ENCODE measurements at places on chromosomes 5 and 9.

DNA sequence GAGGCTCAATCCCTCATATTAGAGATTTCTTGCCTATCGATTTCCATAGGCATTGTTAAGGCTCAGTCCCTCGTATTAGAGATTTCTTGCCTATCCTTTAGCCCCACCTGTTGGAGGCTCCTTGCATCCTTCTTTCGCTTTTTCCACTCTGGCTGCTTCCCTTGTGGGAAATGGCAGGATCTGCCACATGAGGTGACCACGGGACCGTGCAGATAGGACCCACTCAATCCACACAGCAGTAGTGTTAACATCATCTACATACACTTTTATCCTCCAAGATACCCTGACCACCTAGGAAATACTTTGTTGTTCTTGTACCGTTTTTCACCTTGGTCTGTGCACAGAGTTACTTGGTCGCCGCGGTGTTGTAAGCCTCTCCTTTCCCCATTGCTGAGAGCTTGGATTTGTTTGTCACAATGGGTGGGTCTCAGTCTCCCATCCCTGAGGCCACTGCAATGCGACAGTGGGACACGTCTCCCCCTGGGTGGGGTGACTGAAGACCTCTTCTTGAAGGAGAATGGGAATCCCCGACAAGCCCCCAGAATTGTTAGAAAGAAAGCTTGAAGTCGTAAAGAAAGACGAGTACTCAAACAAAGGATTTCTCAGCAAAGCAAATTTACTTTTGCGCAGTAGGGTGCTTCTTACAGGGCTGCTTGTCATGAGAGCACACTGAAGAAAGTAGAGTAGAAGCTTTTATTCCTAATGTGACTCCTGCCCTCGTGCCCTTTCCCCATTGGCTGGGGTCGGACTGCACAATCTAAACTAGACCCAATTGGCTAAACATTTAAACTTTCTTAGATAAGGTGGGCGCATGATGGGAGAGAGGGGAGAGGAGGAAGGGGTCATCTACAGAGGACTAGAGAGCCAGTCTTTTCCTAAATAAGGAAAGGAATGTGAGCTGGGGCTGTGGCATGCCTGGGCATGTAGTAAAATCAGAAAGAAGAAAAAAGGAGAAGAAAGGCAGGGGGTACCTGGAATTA, 19.8 kb downstream of the IFT74 start:
- no peak for DNase-seq

GRCh38 chr9:128206484-128206883, 3.3 kb downstream of the DNM1 start:
- DNase-seq: no peak

- DNase-seq: no peak
These were observed 243.9 kb upstream of the ATP10B start for GRCh38 chr5:161095953-161096352.

DNA sequence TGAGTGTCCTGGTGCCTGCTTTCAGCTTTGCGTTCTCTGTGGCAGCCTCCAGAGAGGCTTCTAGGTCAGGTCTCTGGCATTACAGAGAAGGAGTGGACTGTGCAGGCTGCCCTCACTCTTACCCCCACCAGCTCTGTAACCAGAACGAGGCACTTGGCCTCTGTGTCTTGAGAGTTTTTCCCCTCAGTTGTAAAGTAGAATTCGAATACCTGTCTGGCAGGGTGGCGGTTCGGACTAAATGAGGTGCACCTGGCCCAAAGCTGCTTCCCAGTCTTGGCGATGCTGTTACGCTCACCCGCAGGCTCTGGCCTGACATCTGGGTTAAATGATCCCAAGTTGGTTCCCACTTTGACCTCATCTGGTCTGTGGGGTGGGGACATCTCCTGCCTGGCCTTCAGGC, 40.1 kb downstream of the FAM78A start:
- DNase-seq: no peak

GRCh38 chr5:103436112-103436511, 126.5 kb downstream of the NUDT12 start:
- no peak for DNase-seq

DNA sequence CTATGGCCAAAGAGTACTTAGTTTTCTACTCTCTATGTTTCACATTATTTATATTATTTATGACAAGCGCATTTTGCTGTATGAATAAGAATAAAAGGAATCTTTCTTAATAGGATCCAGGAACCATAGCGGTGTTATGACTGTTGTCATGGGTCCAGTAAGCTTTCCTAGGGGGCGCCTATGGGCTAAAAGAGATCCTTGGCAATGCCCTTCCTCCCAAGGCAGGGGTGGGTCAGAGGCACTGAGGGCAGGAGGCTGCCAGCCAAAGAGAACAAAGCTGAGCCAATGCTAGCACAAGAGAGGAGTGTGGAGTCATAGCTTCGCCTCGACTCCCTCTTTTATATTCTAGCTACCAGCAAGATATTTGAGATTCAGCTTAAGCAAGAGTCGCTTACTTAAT, 98.4 kb upstream of the GNAQ start:
- DNase-seq: no peak

GRCh38 chr9:15764131-15764530, 211.3 kb downstream of the CCDC171 start:
- DNase-seq: no peak

DNA sequence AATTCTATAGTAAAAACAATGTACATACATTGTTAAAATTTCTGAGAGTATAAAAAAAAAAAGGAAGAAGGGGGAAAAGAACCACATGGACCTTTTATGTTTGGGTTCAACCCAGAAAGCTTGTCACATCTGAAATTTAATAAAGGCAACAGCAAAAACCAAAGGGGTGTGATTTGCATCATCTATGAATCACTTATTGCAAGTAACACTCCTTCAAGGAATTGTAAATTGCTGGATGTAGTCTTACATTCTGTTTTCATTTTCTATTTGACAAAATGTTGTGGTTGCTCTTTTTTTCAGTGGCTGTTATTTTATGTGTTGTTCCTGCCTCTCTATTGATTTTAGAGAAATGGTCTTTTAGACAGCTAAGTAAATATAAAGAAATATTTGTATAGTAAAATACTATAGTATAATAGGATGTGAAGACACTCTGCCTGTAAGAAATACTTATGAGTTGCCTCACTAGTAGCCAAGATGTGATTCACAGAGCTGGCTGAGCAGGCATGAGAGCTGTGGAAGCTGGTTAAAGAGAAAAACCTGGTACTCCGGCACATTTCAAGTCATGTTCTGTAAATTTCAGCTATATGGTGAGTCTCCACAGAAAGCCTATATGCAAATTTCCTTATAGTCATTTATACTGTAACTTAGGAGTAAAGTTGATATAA, 131.1 kb upstream of the CNTLN start:
- no peak for DNase-seq

DNA sequence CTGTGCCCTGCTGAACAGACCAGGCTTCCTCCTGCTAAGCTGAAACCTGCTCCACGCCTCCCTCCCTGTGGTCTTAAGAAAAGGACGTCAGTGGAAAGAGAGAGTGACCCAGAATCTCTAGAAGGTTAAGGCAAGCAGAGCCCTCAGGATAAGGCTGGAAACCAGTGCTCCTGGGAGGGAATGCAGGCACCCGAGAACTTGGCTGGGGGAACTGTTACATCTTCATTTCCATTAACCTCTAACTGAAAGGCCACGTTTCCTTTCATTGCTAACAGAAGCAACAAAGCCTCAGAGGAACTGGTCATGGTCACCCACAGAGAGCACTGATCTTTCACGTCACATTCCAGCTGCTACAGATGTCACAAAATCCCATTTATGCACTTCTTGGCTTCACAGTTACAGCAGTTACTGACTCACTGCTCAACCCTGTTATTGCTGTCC, 26.1 kb upstream of the AKNA start:
- no peak for DNase-seq

GRCh38 chr9:36144309-36145232, 8.0 kb downstream of the GLIPR2 start:
- DNase-seq: no peak

GRCh38 chr9:91477106-91477505, 53.5 kb upstream of the NFIL3 start:
- no peak for DNase-seq

DNA sequence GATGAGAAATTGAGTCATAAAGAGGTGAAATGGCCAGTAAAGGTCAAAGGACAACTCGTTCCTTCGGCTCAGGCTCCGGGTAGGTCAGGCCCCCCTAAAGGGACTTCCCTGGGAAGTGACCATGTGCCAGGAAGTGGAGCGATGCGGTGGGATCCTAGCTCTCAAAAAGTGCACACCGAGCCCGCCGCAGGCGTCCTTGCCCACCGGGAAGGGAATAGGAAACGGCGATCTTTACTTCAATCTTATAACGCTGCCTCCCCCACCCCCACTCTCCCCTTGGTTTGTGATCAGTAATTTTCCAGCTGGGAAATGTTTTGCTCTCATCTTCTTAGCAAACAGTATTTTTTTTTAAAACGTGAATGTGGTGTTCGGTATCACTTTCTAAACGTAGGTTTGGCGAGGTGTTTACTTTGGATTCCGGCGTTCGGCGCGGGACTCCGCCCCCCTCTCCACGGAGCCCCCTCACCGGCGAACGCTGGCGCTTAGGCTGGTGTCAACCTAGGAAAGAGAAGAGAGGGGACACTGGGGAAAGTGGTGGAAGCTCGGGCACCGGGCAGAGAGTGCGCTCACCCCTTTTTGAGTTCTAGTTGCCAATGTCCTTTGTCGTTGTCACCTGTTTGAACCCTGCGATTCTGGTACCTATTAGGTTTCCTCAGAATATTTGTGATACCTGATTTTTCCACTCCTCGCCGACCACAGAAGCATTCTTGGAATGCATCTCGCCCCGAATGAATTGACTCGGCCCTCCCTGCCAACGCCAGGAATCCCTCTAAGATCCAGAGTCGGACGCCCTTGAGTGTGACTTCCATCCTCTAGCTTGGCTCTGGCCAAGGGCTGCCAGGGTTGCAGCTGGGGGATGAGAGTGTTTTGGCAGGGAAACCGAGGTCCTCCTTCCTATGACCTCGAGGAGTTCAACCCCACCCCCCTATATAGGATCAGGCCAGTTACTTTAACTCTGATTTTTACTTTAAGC, 1.8 kb upstream of the KLF4 start:
- no peak for DNase-seq

DNA sequence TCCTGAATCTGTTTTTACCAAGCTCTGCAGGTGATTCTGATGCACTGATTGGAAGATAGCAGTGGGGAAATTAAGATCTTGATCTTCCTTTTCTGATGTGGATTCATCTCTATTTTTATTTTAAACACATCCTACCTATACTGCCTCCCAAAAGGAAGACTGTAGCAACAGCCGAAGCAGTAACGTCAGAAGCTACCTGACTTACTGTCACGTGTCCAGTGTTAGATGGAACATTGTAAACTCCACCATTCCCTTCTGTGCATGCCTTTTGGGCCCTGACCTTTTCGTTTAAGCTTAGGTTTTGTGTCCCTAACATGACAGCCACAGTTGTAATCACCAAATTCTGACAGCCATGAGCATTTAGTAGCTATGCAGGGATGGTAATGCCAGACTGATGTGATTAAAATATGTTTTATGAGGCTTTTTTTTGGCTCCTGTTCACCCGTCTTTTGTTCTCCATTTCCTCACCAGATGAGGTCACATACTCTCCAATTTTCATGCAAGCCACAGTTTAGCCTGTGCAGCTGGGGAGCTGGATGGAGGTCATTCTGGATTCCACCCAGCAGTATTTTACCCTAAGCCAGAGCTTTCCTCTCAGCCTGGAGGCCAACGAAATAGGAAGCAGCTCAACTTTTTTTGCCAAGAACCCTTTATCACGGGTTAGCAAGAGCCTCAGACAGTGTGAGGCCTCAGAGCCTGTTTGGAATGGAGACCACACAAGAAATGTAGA, 15.6 kb upstream of the FOXD1 start:
- no peak for DNase-seq

DNA sequence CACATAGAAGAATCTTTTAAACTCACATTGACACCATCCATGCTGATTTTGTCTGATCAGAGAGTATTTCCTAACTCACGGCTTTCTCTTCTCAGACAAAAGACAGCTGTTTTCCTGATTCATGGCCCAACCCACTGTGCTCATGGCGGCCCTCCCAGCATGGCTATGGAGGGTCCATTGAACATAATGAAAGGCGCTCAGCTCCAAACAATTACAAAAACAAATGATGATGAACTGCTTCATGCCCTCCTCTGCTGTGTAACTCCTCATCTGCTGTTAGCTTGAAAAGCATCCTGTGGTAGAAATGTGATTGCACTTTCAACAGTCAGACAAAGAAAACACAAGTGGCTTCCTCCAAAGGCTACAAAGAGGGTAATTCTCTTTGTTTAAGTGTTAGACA, 673.8 kb downstream of the PRELID2 start:
- no peak for DNase-seq

- DNase-seq: no peak
These were observed 457.3 kb downstream of the RAB3C start for GRCh38 chr5:59040024-59040803.

- no peak for DNase-seq
These were observed 628 bp downstream of the ATOSB start for GRCh38 chr9:35114840-35115628.

DNA sequence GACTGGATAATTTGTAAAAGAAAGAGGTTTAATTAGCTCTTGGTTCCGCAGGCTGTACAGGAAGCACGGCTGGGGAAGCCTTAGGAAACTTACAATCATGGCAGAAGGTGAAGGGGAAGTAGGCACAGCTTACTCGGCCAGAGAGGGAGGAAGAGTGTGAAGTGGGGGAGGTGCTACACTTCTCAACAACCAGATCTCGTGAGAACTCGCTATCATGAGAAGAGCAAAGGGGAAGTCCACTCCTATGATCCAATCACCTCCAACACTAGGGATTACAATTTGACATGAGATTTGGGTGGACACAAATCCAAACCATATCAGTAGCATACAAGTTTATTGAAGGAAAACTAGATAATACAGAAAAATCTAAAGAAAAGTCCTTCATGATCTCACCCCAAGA, 39.9 kb downstream of the NEURL1B start:
- DNase-seq: no peak

DNA sequence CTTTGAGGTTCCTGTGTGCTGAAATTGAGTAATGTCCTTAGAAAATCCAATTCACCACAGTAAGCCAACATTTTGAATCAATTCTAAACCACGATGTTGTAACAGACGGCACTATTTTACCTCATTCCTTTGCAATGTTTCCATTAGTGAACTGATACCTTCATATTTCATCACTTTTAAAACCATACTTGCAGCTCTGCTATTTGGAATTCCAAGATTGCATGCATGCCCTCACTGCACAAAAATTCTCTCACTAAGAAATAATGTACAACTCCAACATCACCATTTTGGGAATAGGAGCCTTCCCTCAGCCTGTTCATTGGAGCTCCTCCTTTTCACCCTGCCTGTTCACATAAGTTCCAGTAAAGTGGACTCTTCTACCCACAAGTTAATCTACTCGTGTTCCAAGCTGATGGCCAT, 74.8 kb upstream of the TGFBR1 start:
- DNase-seq: no peak

Measured in cortex of kidney (tissue), 1 donor.